Tibial nerve (tissue), 4 donors: ENCODE measurements at places on chromosomes 5 and 9. TPM values are rescaled to one million over a fixed set of nuclear protein-coding genes. Genes with fewer than 3 reads are reported as not detected.

GRCh38 chr9:136941231-136942111 is 3.1 kb downstream of the FBXW5 start:
- peaks cover 56% of the 10 kb centered on the region for H3K36me3 ChIP-seq
- no peak overlapping the region for H3K4me3 ChIP-seq
- no peak for DNase-seq
- H3K27me3 ChIP-seq: no peaks in the 10 kb centered on the region
- no peak overlapping the region for H3K27ac ChIP-seq

Gene PALM2AKAP2
- 0.78 TPM for total RNA-seq

DNA sequence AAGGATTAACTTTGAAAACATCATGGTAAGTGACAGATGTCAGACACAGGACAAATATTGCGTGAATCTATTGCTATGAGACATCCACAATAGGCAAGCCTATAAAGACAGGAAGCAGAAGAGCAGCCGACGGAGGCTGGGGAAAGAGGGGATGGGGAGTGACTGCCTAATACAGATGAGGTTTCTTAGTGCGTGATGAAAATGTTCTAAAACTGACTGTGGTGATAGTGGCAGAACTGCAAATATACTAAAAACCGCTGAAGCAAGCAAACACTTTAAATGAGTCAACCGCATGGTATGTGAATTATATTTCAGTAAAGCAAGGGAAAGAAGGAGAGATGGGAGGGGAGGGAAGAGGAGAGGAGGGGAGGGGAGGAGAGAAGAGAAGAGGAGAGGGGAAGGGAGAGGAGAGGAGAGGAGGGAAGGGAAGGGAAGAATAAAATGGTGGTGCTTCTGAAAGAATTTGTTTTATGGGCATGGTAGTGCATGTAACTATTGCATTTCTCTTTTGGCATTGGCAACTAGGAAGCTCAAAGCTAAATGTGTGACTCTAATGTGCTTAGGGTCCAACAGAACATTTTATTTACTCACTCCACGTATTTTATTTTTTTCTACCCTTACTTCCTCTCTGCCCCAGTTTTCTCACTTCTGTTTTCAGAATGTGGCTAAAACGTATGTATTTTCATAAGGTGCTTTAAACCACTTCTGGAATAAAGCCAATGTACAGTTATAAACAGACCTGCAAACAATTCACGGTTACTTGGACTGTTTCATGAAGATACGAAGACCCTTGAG is 21.3 kb downstream of the AKNA start:
- H3K4me1 ChIP-seq: peaks cover 59% of the 10 kb centered on the region
- peak overlapping the region; percentile 62 for H3K27ac ChIP-seq
- no peak overlapping the region for H3K4me3 ChIP-seq
- no peak for DNase-seq

DNA sequence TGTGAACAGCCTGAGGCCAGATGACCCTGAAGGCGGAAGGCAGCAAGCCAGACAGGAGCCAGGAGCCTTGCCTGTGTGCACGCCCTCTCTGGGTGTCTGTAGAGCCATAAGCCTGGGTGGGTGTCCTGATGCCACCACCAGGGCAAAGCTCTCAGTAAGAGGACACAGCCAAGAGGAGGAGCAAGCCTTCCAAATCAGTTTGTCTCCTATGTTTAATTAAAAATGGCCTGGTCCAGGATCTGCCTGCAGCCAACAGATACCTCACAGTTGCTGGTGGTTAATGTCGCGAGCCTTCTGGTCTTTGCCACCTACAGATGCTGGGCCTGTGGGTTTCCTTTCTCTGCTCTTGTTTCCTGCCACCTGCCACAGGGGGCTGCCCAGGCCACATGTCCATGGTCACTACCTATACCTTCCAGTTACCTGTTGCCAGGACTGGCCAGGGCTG is 56.9 kb downstream of the SYK start:
- no peaks in the 10 kb centered on the region for H3K4me1 ChIP-seq
- no peak overlapping the region for H3K4me3 ChIP-seq
- no peaks in the 10 kb centered on the region for H3K27me3 ChIP-seq
- peaks cover 11% of the 10 kb centered on the region for H3K36me3 ChIP-seq
- no peak overlapping the region for H3K27ac ChIP-seq
- no peak for DNase-seq

Gene PIP5KL1
- not detected for total RNA-seq

DNA sequence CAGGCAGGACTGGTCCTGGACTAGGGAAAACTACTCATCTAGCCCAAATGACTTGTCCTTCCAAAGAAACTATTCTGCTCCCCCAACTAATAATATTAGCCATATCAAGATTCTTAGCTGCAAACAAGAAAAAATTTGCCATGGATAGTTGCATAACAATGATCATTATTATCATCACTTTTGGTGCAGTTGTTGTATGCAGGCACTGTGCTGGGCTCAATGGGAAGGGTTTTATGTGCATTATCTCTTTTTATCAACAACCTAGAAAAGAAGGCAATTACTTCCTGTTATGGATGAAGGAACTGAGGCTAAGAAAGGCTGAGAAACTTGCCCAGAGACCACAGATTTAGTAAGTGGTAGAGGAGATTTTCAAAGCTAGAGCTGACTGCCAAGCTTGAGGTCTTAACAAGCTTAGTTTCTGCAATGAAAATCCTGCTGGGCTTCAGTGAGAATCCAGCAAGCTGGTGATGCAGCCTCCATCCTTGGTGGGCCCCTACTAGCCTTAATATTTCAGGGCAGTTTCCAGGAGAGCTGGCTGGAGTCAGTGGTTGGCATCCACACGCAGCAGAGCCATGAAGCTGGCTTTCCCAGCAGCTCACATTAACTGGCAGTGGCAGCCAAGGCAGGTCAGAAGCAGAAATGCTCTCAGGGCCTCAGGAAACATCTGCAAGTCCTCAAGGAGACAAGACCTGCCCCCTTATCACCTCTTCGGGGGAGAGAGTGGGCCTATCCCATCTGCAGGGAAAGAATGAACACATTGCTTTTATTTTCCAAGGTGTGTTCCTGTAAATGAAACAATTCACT is 20.5 kb upstream of the MEGF9 start:
- H3K4me3 ChIP-seq: no peak overlapping the region
- H3K36me3 ChIP-seq: no peaks in the 10 kb centered on the region
- peaks cover 32% of the 10 kb centered on the region for H3K4me1 ChIP-seq
- no peak for DNase-seq
- no peaks in the 10 kb centered on the region for H3K27me3 ChIP-seq

Gene IL7R
- total RNA-seq: 5.7 TPM

- no peak for DNase-seq
- H3K27me3 ChIP-seq: no peaks in the 10 kb centered on the region
- no peak overlapping the region for H3K4me3 ChIP-seq
- peaks cover 8% of the 10 kb centered on the region for H3K4me1 ChIP-seq
- no peaks in the 10 kb centered on the region for H3K36me3 ChIP-seq
Measured at GRCh38 chr9:68505681-68506409, 34.8 kb downstream of the TMEM252 start.

Gene SH3PXD2B
- total RNA-seq: 42.1 TPM

GRCh38 chr5:159874263-159874662 is 42.0 kb upstream of the ADRA1B start:
- H3K4me1 ChIP-seq: no peaks in the 10 kb centered on the region
- no peak overlapping the region for H3K27ac ChIP-seq
- no peaks in the 10 kb centered on the region for H3K27me3 ChIP-seq
- no peak overlapping the region for H3K4me3 ChIP-seq
- DNase-seq: no peak
- H3K36me3 ChIP-seq: no peaks in the 10 kb centered on the region

DNA sequence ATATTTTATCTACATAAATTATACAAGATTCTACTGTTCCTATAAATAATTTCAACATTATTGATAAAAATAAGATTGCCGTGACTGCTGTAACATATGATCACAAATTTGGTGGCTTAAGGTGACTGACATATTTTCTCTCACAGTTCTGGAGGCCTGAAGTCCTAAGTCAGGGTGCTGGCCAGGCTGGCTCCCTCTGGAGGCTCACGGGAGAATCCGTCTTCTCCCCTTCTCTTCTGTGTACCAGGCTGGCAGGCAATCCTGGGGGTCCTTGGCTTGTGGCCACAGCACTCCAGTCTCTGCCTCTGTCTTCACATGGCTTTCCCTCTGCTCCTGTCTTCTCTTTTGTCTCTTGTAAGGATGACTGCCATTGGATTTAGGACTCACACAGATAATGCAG is 31.7 kb upstream of the IRX2 start:
- H3K27ac ChIP-seq: no peak overlapping the region
- no peaks in the 10 kb centered on the region for H3K4me1 ChIP-seq
- no peak overlapping the region for H3K4me3 ChIP-seq
- H3K36me3 ChIP-seq: no peaks in the 10 kb centered on the region
- DNase-seq: no peak
- no peaks in the 10 kb centered on the region for H3K27me3 ChIP-seq

DNA sequence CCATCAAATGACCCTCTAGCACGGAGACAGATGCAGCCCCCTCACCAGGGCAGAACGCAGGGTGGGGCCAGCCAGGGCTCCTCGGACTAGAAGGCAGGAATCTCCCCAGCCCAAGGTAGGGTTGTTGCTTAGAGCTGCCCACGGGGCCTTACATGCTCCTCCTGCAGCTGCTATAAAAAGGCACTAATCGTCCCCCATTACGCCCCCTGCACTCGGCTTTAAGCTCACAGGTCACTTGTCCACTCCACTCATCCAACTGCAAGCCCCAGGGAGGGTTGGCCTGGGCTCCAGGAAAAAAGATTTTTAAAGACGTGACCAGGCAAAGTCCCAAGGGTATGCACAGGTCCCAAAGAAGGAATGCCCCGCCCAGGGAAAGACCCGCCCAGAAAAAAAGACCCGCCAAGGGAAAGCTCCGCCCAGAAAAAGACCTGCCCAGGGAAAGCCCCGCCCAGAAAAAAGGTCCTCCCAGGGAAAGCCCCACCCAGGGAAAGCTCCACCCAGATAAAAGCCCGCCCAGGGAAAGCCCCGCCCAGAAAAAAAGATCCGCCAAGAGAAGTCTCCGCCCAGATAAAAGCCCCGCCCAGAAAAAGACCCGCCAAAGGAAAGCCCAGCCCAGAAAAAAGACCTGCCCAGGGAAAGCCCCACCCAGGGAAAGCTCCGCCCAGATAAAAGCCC is 11.1 kb downstream of the GRIN1 start:
- H3K4me1 ChIP-seq: no peaks in the 10 kb centered on the region
- no peak overlapping the region for H3K4me3 ChIP-seq
- no peak for DNase-seq
- H3K27ac ChIP-seq: no peak overlapping the region
- H3K27me3 ChIP-seq: peaks cover 44% of the 10 kb centered on the region
- no peaks in the 10 kb centered on the region for H3K36me3 ChIP-seq

DNA sequence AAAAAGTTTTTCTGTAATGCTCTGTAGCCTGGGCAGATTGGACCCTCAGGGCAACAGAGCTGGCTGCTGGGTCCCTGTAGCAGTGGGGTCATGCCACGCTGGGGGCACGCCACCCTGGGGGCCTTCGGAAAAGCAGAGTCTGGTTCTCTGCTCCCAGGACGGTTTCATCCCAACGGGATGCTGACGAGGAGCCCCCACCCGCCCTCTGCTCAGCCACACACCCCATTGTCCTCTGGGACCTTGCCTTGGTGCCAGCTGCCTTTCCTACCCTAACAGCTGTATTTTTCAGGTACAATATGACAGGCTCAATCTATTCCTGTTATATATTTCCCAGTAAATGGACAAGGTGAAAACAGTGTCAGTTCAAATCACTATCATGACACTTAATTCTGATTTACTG is 29.0 kb upstream of the MVB12B start:
- H3K36me3 ChIP-seq: no peaks in the 10 kb centered on the region
- H3K4me1 ChIP-seq: peaks cover 5% of the 10 kb centered on the region
- no peak overlapping the region for H3K4me3 ChIP-seq
- DNase-seq: no peak

Gene COL27A1
- total RNA-seq: 24.3 TPM

DNA sequence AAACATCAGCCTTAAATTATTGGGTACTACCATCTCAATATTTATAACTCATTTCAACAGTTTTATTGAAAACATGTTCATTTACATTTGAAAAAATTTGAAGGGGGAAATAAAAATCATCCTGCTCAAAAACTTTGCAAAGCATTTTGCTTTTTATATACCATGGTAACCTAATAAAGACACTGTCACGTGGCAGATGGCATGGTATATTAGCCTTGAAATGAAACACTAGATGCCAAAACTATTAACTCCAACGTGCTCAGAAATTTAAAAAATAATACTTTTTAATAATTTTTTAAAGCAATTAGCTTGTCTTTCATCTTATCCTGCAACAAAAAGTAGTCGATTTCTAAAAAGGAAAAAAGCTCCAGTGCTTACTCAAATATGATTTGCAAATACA is 88.6 kb upstream of the NFIB start:
- no peaks in the 10 kb centered on the region for H3K27me3 ChIP-seq
- H3K4me1 ChIP-seq: no peaks in the 10 kb centered on the region
- H3K36me3 ChIP-seq: no peaks in the 10 kb centered on the region
- DNase-seq: no peak
